ENCODE measurements at places on chromosomes 7 and 10.

- DNase-seq: peak; percentile 14
These were observed 1122.1 kb downstream of the XPNPEP1 start for GRCh38 chr10:108801220-108801619.

DNA sequence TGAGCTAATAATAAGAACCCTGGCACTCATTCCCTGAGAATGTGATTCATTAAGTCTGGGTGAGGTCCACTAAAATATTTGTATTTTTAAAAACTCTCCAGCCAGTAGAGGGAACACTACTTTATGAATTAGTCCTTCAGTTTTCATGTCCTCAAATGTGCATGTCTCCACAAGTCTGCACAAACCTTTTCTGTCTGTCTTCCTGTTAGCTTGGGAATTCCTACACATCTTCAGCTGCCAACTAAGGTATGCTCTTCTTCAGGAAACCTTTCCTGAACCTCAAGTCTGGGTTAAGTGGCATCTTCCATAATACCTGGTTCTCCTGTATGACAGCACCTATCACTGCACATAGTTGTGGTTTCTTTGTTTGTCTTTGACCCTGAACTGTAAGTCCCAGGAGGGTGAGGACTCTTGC lies 119.6 kb upstream of the MKX start:
- DNase-seq: no peak

DNA sequence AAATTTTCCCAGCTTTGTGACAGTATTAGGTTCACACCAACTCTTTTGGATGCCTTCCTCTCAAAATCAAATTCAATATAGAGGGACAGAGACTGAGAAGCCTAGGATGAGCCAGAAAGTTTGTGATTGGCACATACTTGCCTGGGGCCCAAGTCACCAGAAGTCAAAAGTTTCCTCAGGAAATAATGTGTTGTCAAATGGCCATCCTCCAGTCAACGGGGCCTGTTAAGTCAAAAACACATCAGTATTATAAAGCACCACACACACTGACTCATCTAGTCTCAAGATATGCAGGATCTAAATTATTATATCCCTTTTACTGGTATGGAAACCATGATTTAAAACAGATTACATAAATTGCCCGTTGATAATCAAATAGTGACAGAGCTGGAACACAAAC lies 158.1 kb downstream of the AHR start:
- no peak for DNase-seq

- no peak for DNase-seq
These were observed 115.5 kb downstream of the WDR11 start for GRCh38 chr10:120966657-120967045.

- no peak for DNase-seq
These were observed 569.5 kb upstream of the LRRN3 start for GRCh38 chr7:110521357-110521911.

DNA sequence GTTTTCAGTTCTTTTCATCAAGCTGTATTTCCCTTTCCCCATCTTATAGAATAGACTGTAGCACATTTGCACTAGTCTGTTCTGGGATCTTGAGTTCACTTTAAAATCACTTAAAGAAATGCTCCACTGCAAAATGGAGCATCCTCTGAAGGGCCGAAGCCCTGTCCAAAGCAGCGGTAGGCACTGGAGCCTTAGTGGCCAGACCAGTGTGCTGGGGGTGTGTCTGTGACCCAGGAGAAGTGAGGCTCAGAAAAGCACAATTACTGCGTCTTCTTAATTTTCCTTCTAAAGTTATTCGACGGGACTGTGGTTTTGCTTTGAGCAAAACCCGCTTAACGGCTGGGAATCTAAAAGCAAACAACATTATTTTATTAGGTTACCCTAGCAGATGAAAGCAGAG lies 205.7 kb downstream of the SLC25A13 start:
- no peak for DNase-seq

GRCh38 chr7:33421429-33421828 lies 292.1 kb downstream of the BBS9 start:
- no peak for DNase-seq

- DNase-seq: no peak
These were observed 30.3 kb upstream of the ATXN7L1 start for GRCh38 chr7:105906695-105907094.

DNA sequence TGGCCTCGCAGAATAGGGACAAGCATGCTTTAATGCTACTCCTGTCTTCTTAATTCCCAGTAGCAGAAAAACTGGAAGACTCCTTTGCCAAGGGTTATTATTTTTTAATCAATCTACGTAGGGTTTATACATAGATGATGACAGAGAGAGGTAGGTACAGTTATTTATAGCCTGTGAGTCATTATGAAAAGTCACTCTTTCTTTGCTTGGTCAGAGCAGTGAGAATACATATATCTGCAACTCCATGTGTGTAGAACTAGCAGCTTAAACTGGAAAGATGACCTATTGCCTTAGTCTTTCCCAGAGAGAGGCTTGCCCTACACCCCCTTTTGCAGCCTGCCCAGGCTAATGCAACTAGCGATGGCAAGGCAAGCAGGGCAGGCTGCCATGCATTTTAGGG lies 1050.6 kb downstream of the NRG3 start:
- DNase-seq: peak; percentile 53

DNA sequence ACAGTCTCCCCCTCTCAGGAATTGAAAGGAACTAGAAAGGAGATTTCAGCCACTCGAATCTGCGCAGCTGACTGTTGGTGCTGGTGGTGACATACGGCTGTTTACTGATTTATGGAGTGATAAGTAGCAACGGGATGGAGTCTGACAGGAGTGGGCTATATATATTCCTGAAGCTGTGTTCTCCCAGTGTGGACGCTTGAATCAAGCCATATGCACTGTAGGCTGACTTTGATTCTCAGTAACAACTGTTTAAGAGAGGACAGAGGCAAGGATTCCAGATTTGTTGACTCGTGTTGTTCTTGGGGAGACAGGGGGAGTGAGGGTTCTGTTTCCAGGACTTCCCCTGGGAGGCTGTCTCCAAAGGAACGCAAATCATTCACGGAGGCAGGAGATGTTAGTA lies 260.1 kb upstream of the AUTS2 start:
- no peak for DNase-seq

DNA sequence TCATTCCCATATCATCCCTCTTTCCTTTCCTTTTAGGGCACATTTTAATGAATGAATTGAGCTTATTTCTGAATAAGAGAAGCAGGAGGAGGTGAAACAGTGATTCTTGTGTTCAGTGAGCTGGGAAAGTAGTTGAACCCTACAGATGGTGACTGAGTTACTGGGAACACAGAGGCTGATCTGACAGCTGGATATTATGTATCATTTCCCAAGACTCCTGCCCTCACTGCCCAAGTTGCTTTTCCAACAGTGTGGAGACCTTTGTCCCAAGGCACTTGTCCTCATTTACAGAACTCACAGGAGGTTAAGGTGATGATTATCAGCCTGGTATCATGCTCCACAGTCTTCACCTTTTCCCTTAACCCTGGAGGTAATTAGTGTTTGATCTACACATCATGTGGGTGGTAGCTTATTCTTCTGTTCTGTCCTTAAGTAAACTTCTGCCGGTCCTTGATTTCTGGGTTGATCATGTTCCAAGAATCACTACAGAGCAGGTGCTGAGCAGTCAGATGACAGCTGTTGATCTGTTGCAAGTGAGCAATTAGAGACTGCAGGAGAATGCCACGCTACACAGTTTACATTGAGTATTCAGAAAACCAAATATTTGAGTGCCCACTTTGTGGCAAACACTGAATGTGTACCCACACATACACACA lies 2.6 kb downstream of the PRLHR start:
- DNase-seq: no peak

DNA sequence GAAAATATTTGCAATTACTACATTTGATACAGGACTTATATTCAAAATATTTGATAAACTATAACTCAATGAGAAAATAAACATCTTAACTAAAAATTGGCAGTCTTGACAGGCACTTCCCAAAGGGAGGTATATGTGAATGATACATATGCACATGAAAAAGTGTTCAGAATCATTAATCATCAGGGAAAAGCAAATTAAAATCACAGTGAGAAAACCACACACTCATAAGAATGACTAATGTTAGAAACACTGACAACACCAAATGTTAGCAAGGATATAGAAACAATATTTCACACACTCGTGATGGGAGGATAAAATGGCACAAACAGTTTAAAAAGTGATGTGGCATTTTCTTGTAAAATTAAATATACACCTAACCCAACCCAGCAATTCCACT lies 4.1 kb upstream of the VPS26A start:
- no peak for DNase-seq

DNA sequence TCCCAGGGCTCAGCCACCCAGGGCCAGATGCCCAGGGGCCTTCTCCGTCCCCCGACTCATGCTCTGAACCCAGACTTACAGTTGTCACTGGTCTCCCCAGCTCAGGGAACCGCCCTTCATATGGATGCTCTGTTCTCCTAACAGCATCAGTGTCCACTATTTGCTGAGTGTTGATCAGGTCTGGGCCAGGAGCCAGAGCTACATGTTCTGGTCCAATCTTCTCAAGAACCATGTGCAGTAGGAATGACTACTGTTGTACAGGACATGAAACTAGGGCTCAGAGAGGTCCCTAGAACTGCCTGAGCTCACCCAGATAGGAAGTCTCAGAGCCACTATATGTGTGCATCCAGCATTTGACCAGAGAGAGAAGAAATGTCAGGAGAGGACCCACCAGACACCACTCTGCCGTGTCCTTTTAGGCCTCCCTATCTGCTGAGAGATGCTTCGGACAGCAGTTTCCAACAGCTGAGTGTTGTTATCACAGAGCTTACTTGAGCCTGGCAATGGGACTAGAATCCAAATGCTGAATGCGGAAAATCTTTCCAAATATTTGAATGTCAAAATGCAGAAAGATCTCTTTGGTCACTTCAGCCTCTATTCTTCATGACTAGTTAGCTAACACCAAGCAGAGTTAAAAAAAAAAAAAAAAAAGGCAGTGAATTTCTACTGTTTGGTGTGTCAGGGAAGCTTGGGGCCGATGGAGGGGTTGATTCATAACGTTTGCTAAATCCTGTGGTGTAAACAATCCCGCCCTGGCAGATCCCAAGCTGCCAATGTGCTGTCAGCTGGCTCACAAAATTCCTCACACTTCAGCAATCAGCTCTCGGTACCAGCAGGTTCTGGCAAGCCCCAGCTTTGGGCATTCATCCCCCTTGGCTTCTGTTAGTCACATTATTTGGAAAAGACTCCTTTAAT lies 246.1 kb downstream of the TNS3 start:
- DNase-seq: no peak

DNA sequence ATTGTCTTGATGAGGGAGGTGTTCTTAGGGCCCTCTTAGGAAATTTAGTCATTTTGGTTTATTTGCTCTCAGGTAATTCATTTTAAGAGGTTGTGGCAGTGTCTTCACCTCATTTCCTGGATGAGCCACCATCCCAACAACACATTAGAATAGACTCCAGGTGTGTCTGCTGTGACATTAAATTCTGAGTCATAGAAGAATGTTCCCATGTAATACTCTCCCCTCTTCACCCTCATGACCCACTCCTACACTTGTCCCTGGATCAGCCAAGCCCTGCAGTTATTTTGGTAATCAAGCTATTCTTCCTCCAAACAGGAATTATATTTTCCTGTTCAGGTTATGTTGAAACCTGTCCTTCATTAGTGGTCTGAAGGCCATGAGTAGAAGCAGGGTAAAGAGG lies 944.1 kb downstream of the SORCS3 start:
- DNase-seq: no peak

DNA sequence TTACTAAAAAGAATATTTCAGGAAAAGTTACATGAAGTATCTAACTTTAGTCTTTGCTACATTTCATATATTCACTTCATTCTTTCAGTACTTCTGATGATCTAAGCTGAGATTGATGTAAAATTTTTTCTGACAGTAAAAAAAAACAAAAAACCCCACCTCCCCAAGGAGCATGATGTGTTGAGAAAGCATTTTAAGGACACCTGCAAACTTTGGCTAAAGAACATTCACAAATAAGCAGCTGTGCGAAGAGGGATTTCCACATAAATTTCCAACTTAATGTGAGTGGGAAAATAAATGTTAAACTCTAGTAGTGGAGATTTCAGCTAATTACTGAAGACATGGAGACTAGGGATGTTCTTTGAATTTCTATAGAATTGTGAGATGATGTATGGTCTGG lies 35.5 kb downstream of the DLD start:
- no peak for DNase-seq

GRCh38 chr7:17044861-17045260 lies 163.1 kb upstream of the AGR3 start:
- DNase-seq: no peak

DNA sequence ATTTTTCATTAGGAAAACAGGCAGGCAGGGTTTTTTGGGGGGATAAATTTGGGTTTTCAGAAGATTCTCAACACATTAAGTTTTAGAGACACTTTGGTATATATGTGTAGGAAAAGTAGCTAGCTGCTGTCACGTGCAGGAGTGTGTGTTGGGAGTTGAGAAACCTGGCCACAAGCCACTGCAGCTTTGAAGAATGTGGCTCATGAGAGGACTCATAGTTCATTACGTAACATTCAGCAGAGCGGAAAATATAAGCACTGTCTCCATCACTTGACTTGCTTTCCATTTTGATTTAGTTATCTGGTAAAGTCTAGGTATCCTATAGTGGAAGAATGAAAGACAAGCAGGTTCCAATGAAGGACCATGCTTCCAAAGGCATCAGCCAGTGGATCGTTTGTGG lies 31.2 kb downstream of the SMNDC1 start:
- DNase-seq: peak; percentile 56

DNA sequence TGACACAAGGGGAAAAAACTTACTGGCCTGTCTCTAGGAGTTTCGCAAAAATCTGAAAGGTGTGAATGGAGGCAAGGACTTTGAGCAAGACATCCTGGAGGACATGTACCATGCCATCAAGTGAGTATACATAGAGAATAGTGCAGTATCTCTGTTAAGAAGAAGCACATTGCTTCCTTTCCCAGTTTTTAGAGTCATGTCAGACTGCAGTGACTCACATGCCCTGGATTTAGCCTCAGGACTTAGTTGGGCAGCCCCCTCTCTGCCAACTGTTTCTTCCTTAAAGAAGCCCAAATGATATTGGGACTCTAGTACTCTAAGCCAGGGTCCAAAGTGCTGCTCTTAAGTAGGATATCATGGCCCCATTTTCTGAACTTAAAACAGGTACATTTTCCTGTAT lies 28.1 kb upstream of the NFKB2 start:
- no peak for DNase-seq

- DNase-seq: no peak
These were observed 78.7 kb downstream of the FAM107B start for GRCh38 chr10:14695847-14696480.

GRCh38 chr7:2843711-2844152 lies 376 bp downstream of the GNA12 start:
- peak; percentile 7 for DNase-seq

GRCh38 chr7:17320102-17320497 lies 21.6 kb downstream of the AHR start:
- no peak for DNase-seq

DNA sequence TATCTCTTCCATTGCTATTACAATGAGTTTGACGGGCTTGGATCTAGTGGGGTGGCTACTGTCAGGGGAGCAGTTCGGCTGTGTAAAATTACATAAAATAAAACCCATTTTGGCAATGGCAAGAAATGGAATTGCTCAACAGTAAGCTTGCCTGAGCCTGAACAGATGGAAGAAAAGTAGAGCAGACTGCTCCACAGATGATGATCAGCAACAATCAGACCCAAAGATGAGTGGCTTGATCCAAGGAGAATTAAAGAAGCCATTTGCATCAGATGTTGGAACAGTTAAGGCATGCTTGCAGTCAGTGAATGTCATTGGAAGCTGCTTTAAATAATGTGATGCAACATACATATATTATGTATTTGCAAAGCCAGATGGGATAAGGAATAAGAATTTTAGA lies 256.6 kb upstream of the SMIM30 start:
- no peak for DNase-seq

Measured in RCC 7860 (cell line).